ENCODE measurements at places on chromosomes 11 and 22.

DNA sequence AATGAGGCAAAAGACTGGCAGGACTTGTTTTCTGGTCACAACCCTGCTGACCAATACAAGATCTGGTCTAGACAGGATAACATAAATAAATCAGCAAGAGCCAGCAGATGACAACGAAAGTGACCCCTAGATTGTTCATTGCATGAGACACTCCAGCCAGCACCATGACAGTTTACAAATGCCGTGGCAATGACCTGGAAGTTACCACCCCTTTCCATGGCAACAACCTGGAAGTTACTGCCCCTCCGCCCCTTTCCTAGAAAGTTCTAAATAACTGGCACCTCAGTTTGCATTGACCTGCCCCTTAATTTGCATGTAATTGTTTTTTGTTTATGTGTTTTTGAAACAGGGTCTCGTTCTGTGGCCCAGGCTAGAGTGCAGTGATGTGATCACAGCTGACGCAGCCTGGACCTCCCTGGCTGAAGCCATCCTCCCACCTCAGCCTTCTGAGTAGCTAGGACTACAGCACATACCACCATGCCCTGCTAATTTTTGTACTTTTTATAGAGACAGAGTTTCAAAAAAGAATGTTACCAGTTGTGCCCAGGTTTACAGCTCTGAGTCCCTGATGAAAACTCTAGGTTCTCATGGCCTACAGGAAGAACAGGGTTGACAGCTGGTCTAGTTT, 38.1 kb upstream of the WT1 start:
- DNase-seq = no peak

DNA sequence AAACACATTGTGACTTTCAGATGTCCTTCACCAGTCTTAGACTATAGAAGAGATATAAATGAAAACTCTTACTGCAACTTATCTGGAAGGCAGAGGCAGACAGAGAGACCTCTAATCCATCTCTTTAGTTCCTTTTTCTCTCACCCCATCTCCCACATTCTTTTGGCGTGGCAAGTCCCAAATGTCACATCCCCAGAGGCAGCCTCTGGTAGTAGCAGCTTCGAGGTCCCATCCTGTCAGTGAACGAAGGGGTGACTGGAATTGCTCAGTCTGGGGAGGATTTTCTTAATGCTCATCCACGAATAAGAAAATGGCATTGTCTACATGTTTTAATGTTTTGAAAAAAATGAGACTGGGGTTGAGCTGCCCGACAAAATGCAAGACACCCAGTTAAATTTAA, 201.4 kb downstream of the GRIA4 start:
- DNase-seq = no peak

DNA sequence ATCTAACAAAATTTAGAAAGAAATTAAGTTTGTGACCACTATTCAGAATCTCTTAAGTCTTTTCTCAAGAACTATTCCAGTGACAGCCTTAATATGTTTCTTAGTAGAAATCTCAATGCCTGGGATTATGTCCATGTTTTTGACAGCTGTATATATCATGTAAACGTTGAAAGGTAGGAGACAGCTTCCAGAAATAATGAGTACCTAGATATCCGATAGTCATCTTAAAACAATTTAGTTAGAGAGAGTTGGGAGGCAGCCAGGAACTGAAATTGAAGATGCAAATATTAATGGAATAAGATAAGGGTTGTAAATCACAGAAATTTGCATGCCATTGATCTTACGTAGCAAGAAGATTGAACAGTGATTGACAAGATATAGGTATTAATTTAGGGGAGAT, 955.2 kb downstream of the JRKL start:
- DNase-seq = no peak

GRCh38 chr22:45812910-45813309, 141.3 kb downstream of the ATXN10 start:
- no peak for DNase-seq

DNA sequence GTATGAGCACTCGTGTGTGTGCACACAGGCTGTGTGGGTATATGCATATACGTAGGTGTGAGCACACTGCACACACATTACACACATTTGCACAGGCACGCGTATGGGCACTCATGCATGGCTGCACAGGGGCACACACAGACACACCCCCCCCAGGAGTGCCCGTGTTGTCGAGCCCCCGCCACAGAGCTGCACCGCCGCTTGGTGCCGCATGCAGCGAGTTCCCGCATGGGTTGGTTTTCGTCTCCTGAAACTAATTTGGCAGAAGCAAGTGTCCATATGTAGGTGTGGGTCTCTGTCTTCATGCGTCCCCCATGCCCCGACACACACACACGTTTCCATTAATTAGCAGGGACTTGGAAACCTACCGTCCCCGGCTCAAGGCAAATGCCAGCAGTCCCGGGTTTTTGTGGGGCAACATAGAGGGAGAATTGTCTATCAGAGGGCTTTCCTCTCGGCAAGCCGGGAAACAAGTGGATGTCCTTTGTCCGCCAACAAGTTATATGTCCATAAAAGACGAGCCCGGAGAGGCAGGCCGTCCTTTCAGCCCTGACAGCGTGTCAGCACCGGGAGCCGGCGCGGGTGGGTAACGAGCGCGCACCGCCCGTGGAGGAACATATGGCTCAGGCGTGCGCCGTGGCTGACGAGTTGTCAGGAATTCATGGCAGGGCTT, 1291.7 kb downstream of the BRD1 start:
- DNase-seq = no peak

- no peak for DNase-seq
These were observed 49.1 kb upstream of the MTNR1B start for GRCh38 chr11:92920331-92920730.

- DNase-seq = no peak
These were observed 164.6 kb downstream of the IGLL1 start for GRCh38 chr22:23415490-23415851.

DNA sequence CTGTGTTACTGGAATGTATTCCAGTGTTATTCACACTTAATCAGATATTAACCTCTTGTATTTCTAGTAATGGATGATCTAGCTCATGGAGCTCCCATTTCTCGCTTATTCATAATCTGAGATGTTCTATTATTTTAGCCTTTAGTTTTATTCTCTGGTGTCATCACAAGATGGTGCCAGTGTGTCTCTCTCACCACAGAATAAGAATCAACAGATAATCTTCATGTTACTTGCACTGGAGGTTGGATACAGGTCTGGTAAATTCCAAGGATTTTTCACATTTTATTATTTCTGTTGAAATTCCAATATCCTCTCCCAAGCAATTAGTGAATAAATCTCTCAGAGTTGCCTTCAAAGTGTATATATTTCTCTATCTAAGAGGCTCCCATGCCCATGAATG, 74.6 kb downstream of the CASP12 start:
- DNase-seq = no peak

DNA sequence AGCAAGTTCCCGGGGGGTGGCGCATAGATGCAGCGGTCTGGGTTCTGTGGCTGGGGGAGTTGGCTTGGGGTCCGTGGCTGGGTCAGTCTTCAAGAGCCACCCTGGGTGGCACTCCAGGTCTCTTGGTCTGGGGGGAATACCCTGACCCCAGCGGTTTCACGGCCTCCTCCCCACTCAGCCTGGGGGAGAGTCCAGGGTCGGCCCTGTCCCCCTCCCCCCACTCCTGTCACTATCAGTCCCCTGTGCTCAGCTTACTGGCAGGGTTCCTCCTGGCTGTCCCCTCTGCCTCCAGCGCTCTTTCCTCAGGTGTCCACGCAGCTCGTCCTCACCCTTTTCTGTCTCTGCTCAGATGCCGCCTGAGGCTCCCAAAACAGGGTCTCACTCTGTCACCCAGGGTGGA, 68.5 kb upstream of the PARVG start:
- no peak for DNase-seq

- no peak for DNase-seq
These were observed 31.1 kb downstream of the OR6Q1 start for GRCh38 chr11:58061813-58062212.

GRCh38 chr11:130102301-130103249, 32.9 kb downstream of the APLP2 start:
- DNase-seq = no peak

DNA sequence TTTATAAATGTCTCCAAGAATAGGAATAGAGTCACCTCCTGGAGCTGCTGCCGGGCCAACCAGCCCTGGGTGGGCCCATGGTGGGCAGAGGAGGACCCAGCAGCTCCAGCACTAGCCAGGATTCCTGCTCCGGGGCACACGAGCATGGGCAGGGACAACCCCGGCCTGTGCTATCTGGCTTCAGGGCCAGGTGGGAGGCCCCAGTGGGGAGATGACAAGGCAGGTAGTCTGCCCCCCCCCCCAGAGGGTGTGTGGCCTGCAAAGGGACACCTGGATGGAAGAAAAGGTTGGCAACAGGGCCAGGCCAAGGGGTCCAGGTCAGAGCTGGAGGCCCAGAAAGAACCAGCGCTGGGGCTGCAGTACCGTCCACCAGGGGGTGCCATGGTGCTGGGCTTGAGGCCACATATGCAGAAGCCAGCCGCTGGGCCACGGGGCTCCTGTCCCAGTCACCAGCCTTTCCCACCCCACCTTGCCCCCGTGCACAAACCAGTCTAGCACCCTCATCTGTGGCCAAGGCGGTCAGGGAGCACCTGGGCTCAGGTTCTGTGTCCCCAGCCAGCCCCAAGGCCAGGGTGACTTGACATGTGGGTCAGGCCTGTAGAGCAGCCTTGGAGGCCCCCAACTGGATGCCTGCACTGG, 3.4 kb downstream of the TSPAN32 start:
- DNase-seq = no peak

GRCh38 chr11:12166299-12167060, 56.1 kb downstream of the MICAL2 start:
- DNase-seq = no peak

DNA sequence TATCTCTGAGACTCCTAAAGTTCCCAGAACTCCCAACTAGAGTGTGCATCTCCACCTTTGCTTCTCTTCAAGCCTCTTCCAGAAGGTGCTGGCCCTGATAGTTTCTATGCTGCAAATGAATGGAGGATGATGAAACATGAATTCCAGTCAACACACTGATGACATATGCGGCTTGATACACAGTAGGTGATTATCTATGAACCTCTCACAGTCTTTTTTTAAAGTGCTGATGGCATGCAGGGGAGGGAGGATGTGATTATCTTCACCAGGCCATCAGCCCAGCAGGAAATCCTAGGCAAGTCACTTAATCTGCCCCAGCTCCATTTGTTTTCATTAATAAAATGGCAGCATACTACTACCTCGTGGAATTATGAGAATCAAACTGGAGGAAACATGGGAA, 548.5 kb downstream of the SOX6 start:
- DNase-seq = no peak

- no peak for DNase-seq
These were observed 800.4 kb downstream of the BRD1 start for GRCh38 chr22:49027368-49027670.

DNA sequence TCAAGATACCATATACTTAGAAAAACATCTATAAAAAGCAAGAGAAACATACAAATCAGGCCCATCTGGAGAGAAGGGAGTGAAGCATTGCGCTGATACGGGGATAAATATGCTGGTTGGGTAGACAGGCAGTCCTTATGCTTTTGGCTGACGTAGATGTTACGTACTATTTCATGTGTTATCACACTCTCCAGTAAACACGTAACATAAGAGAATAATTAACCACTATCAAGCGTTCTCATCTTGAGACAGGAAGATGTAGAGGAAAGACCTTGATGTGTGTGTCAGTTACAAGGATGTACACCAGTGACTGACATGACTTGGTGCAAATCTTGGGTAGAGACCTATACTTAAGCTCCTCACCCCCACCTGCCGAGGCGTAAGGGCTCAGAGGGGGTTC, 86.7 kb upstream of the PRODH start:
- DNase-seq = no peak

GRCh38 chr11:34266090-34266912, 91.5 kb downstream of the ABTB2 start:
- DNase-seq = no peak

- DNase-seq = no peak
These were observed 16.2 kb downstream of the ARHGEF12 start for GRCh38 chr11:120352405-120352804.

DNA sequence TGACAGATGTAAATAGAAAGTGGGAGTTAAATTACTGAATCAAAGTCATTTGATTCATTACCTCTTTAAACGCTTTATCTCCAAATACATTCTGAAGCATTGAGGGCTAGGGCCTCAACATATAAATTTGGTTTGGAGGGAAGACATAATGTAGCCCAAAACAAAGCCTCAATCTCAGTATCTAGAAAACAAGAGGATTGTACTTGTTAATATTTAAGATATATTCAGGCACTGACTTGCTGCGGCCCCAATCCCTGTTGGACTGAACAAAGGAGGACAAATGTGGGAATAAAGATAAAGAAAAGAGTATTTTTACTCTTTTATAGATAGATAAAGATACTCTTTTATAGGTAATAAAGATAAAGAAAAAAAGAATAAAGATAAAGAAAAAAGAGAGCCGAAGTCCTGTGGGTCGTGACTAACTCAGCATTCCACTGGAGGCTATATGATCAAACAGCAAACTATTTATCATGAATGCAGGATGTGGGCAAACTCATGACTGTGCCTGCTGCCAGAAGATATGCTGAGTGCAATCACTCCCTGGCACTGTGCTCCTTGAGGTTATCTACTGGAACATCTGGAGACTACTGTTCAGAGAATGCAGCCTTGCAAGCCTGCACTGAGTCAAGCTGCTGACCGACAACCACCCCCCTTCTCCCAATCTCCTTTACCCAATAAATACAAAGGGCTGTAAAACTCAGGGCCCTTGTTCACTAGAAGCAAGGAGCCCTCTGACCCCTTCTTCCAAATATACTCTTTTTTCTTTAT, 6.9 kb downstream of the OR10V1 start:
- DNase-seq = no peak

DNA sequence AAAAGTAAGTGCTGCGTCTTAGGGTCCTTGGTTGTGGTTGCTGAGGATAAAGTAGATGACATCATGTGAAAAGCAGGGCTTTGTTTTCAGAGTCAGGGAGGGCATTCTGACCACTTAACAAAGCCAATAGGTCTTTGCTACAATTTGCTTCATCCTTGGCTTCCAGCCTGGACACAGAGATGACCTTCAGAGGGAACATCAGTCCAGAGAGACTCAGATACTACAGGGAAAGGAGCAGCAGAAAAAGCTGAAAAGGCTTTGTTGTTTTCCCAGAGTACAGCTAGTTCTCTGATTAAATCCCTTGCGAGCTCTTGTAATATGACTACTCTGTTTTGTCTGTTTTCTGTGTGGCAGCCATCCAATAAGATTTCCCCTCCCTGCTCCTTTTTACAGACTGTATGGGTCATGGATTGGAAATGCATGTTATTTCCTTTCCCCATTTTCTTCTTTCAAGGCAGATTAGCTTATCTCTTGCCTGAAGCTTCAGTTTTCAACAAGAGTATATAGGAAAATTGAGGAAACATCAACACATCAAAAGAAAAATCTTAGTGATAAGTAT, 31.9 kb downstream of the ATG13 start:
- no peak for DNase-seq

DNA sequence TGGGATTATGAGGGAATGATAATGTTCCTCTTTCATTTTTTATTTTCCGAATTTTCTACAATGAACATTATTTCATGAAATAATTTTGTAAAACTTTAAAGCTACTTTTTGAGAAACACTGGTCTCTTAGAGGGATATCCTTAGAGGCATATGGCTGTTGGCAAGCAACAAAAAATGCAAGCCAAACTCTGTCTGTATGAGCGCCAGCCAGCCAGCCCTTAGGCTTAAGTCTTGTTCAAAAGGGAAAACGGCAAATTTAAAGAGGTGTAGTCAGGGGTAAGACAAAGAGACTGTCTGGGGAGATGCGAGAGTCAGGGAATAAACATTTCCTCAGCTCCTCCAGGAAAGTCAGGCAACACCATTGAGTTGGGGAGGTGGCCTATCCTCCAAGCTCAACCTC, 22.5 kb downstream of the ASCC2 start:
- DNase-seq = no peak

- no peak for DNase-seq
These were observed 11.5 kb downstream of the TRIM22 start for GRCh38 chr11:5701055-5701577.

- peak; percentile 18 for DNase-seq
These were observed 669 bp downstream of the CDC42EP2 start for GRCh38 chr11:65315204-65315865.
